ENCODE measurements at places on chromosomes 1 and 21.

GRCh38 chr1:113146242-113147072 lies 73.5 kb downstream of the LRIG2 start:
- no peak for DNase-seq

DNA sequence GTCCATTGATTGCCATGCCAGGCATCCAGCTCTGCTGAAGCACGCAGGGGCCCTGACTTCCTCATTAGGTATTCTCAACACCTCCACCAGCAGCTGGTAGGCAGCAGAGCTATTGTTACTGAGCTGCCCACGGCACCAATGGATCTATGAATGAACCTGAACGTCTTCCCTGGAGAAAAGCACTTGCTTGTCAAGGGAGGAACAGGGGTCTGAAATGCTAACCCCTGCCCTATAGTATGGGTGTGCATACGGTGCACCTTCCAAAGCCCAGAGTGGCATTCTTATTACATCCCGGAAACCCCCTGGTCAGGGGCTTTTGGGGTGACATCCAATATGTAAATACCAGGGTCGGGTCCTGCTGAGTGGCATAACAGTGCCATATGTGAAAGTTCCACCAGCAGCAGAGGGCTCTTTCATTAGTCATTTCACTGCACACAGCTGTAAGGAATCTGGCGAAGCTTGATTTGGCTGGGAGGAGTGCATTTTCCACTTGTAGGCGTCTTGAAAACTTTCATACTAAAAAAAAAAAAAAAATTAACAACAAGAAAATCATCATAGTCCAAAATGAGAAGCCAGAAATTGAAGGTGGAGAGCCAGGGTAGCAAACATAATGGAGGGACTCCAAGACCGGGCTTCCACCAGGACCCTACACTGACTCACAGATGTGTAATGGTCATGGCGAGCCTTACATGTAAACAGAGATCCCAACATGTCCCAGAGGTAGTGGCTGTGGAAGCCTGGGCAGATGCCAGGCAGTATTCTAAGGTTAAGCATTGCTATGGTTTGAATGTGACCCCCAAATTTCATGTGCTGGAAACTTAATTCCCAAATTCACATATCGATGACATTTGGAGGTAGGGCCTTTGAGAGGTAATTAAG lies 58.8 kb upstream of the PRDX6 start:
- no peak for DNase-seq

- no peak for DNase-seq
These were observed 25.4 kb upstream of the KIAA0040 start for GRCh38 chr1:175217721-175218531.

DNA sequence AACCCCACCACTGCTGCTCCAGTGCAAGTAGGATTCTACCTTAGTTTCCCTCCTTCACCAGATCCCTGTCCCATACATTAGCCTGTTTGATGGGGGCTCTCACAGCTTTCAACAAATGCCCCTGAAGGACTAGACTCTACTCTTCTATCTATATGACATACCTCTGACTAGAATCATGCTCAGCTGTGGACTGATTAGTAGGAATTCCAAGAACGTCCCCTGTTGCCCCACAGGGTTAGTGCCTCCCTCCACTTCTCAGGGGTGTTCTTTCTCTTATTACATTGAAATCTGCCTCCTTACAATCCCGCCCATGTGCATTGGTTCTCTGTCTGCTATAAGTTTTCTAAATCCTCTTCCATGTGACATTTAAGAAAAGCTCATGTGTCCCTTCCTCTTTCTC lies 375.9 kb upstream of the DUSP10 start:
- DNase-seq = no peak

GRCh38 chr1:15734901-15735300 lies 1.2 kb upstream of the SLC25A34 start:
- DNase-seq = no peak

DNA sequence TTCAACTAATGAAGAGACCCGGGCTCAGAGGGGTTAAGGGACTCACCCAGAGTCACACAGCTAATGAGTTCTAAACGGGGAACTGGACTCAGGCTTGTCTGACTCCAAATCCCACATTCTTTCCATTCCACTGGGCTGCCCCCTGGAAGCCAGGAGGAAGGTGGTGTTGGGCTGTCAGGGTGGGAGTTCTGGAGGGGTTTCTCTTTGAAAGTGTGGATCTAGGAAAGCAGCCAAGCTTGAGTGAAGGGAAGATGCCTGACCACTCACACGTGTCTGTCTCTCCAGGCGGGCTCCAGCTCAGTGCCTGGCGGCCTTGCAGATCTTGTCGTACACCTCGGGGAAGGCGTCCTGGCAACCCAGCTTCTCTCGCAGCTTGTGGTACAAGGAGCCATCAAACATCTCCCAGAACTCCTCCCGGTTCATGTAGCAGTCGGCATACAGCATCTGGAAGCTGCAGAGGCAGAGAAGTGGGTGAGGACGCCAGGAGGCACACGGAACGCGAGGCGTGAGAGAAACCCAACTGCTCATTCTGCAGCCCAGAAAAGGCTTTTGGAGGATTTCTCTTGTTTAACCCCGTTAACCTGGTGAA lies 35.0 kb downstream of the DHCR24 start:
- DNase-seq = no peak

GRCh38 chr1:187938092-187938491 lies 1109.3 kb downstream of the PLA2G4A start:
- DNase-seq = no peak

Data from suppressor macrophage (primary cell).